ENCODE measurements at places on chromosomes 1 and 21.

DNA sequence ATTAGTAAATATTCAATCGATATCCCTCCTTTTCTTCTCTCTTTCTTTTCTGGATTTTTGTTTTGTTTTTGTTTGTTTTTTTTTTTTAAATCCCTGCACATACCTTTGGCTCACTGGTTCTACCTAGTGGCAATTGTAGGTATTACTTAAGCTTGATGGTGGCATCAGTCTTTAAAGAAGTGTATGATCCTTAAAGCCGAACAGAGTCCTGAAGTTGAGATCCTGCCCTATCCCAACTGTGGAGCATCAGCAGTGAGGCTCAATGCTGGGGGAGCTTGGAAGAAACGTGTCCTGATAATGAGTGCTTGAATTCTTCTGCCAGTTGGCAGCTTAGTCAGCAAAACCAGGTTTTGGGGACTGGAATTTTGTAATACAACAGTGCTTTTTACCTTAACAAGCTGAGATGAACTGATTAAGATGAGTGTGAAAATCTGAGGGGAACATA is 60.8 kb downstream of the FASLG start:
- DNase-seq = peak; percentile 70

DNA sequence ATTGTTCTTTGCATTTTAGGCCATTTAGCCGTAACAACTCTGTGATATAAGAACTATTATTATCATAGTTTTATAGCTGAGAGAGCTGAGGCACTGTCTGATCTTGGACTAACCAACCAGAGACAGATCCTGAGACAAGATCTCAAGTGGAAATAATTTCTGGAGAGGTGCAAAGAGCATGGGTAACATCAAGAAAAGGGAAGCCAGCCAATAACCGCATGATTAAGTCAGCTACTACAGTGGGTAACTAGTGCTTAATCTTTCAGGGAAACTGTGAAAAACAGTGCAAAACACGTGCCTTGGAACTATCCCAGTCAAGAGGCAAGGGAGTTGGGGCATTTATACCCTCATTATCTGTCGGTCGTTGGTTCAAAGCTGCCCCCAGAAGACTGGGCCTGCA is 105.8 kb downstream of the OMA1 start:
- DNase-seq = no peak

GRCh38 chr1:110155878-110156522 is 5.7 kb downstream of the SLC6A17 start:
- peak; percentile 14 for DNase-seq

- DNase-seq = no peak
Measured at GRCh38 chr1:57026624-57027354, 61.0 kb upstream of the C8B start.

DNA sequence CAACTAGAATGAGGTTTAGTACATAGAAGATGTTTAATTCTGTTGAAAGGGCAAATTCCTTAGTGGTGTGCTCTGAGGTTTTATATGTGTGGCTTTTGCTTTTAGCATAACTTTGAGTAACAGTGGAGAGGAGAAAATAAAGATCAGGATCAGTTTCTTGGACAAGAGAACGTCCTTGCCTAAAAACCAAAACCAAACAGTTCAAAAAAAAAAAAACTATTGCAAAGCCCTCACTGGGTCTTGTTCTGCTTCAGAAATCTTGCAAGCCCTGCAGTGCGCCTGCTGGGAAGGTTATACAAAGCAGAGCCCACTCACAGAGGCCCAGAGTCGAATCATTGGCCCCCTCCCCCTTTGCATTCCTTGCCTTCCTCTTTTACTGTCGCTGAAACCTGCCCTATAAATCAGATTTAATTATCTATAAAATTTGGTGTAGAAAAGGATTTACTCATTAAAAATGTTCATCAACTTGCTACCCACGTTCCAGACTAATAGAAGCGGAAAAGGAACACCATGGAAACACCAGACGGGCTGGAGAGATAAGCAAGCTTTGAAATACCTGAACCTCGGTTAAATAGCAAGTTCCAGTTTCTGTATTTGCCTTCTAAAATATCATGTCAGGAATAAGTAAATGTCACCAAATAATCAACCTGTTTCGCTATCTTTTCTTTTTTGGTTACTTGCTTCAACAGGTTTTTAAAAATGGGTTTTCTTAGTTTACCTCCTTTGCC is 201.6 kb upstream of the PTBP2 start:
- no peak for DNase-seq

GRCh38 chr1:150548632-150549495 is at the start of gene ADAMTSL4:
Gene ADAMTSL4 (plus strand): TSS chr1:150549408. CDS start chr1:150552289, 2,881 bp downstream.
- DNase-seq = no peak

DNA sequence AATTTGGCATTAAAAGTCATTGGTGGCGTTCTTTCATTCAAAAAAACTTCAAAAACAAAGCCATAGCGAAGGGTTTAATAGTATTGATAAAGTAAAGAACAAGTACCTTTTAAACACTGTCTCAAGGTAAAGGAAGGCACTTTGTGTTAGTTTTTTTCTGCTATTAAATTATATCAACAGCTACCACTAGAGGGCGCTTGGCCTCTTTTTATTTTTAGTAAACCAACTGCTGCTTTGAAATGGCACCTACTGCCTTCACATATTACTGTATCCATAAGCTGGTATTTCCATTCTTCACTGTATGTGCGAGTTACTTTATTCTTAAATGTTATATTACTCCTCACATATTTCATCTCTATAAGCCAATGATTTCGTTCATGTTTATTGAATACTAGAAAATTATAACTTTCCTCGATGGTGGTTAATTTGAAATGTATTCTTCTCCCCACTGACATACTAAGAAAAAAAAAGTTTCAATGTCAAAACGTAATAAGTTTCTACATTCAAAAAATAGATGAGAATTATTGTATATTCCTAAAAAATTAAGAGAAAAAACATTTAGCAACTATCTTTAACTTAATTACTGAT is 125.7 kb upstream of the CXADR start:
- DNase-seq = peak; percentile 65

DNA sequence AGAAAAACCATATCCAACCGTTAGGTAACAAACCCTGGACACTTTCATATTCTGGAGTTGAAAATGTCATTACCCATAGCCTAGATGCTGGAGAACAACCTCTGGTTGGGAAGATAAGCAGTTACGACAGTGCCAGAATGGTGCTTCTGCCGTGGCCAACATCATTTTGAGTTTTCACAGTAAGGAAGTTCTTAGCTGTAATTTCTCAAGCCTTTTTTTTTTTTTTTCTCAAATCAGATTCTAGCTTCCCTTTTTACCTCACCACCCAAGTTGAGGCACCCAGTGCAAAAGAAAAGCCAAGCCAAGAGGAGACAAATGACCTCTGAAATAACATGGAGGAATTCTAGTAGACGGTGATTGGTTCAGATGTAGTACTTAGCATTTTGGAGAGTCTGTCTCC is 21.8 kb downstream of the PPT1 start:
- DNase-seq = no peak

DNA sequence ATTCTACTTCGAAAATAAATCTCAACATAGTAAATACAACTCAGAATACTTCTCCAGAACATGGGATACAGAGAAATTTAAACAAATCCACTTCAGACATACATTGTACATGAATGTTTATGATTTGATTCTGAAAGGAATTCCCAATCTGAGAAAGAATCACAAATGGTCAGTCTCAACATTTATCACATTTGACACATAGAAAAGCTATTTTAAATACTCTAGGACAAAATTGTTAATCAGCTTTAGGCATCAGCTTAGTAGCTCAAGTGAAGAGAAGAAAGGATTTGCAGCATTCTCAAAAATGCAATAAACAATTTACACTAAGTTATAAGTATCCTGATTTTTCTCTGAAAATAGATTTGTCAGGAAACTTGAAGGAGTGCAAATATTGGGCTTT is 184.8 kb downstream of the PTPRC start:
- DNase-seq = no peak

GRCh38 chr21:45319461-45320211 is 31.9 kb upstream of the POFUT2 start:
- DNase-seq = no peak

- DNase-seq = peak; percentile 14
Measured at GRCh38 chr21:14762734-14763694, 216.9 kb upstream of the SAMSN1 start.

DNA sequence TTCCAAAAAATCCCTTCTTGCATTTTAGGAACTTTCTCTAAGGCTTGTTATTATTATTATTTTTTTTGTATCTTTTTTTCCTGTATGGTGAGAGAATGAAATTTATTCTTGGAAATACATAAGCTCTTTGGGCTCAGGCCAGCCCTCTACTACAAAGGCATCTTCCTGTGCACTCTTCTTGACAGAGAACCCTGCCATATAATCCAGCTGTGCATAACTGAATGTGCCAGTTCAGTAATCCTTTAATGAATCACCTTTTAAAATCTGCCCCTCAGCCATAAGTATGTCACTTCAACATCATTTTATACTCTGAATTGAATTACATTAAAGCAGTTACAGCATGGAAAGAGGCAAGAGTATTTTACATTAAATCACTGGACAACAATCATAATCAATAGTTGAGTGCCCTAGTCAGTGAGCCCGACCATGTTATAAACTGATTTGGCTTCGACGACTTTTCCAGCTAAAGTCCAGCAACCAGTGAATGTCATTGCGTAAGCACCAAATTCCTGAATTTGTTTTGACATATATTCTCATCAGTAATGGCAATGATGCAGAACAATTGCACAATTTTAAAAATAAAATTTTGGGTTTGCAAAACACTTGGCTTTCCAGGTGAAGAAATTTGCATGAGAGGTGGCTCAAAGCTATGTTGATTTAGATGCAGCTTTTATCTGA is 59.2 kb upstream of the KCNK2 start:
- DNase-seq = no peak

DNA sequence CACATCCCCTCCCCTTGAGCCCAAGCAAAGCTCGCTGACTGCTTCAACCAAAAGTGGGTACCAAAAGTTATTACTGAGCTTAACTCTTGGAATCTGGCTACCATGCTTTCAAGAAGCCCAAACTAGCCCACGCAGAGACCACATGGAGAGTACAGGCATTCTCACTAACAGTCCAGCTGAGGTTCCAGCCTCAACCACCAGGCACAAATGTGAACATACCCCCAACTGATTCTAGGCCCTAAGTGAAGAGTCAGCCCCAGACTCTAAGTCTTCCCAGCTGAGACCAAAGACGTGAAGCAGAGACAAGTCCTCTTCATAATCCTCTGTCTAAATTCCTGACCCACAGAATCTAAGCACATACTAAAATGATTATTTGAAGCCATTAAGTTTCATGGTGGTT is 36.8 kb downstream of the EVI5 start:
- no peak for DNase-seq

GRCh38 chr1:85447006-85447943 is 17.7 kb downstream of the DDAH1 start:
- no peak for DNase-seq

DNA sequence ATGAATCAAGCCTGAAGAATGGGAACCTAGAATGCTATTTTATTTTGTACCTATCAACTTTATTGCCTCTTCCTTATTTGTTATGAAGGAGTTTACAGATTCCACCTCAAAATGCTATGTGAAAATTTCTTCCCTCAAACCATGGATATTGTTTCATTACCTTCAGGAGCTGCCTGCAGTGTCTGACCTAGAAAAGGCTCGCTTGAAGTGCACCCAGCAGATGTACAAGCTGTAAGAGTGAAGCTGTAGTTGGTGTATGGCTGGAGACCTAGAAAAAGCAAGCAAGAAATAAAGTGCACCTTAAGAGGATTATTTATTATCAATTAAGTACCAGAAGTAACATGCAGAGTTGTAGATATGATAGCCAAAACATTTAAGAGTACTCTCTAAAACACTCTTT is 199.4 kb downstream of the KCTD3 start:
- no peak for DNase-seq
